Thoracic aorta endothelial cell (primary cell): ENCODE measurements at places on chromosomes 7 and 10. TPM values are rescaled to one million over a fixed set of nuclear protein-coding genes. Genes with fewer than 3 reads are reported as not detected.

MARCHF5 gene
- 31.4 and 41.6 TPM in 2 replicates for total RNA-seq

CFTR gene
- not detected in 2 replicates for total RNA-seq

PMS2 gene
- total RNA-seq, result 22.1 and 25.1 TPM in 2 replicates

INSIG1 gene
- 118 and 226 TPM in 2 replicates for total RNA-seq

FBXO24 gene
- 0.14 and 0.27 TPM in 2 replicates for total RNA-seq

CDK14 gene
- 26.6 and 31.5 TPM in 2 replicates for total RNA-seq

GJD4 gene
- not detected in 2 replicates for total RNA-seq

CYP3A5 gene
- not detected in 2 replicates for total RNA-seq

ATOH7 gene
- not detected in 2 replicates for total RNA-seq

AP5Z1 gene
- 25.9 and 28.0 TPM in 2 replicates for total RNA-seq

FGL2 gene
- 0.13 and 0.22 TPM in 2 replicates for total RNA-seq

LDB3 gene
- total RNA-seq, result not detected in 2 replicates
